ENCODE measurements at places on chromosomes 6 and 20. TPM values are rescaled to one million over a fixed set of nuclear protein-coding genes. Genes with fewer than 3 reads are reported as not detected.

Gene RAB22A
- 10.6 TPM for total RNA-seq

Gene GNMT
- not detected for total RNA-seq

Gene PET117
- 17.4 TPM for total RNA-seq

Gene SPDEF
- 0.07 TPM for total RNA-seq

Gene IMPG1
- not detected for total RNA-seq

Gene ARMH2
- not detected for total RNA-seq

Gene SSTR4
- not detected for total RNA-seq

Gene PTGIS
- total RNA-seq: not detected

Gene C6orf141
- total RNA-seq: 11.6 TPM

Gene BRPF3
- 7.1 TPM for total RNA-seq

Gene CPNE5
- 0.58 TPM for total RNA-seq

Gene PLAGL1
- total RNA-seq: 22.1 TPM

Gene DZANK1
- total RNA-seq: 1.4 TPM

Gene GSTA4
- 12.1 TPM for total RNA-seq

Gene NHSL1
- total RNA-seq: 4.0 TPM

Gene CST2
- not detected for total RNA-seq

Gene GSTA1
- total RNA-seq: not detected

Gene CST4
- not detected for total RNA-seq

Gene PNPLA1
- total RNA-seq: not detected

- DNase-seq: no peak
These were observed 1209.7 kb upstream of the GJE1 start for GRCh38 chr6:140923048-140923447.

DNA sequence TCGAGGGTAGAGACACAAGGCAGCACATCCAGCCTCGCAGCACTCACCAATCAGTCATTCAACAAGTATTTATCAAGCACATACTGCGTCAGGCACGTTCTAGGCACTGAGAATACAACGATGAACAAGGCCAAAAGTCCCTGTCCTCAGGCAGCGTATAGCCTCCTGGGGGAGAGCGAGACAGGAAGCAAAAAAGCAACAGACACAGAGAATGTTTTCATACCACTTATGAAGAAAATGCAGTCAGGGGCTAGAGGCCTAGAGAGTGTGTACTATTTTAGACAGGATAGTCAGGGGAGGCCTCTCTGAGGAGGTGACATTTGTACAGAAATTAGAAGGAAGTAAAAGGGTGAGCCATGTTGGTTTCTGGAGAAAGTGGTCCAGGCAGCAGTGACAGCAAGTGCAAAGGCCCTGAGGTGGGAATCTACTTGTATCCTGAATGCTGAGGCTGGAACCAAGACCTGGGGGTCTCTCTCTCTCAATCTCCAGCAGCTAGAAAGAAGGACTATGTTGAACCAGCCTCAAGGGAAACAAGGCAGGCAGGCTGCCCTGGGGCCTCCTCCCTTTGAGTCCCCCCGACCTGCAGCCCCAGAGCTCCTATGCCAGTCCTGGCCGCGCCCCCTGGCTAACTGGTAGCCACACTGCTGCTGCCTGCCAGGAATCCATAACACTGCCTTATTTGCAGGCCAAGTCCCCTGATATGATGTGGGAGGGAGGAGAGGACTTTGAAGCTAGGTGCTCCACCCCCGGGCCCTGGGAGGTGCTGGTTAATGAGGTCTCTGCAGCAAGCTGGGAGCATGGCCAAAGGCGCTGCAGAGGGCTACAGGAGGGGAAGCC is 151.2 kb downstream of the GRM4 start:
- no peak for DNase-seq

DNA sequence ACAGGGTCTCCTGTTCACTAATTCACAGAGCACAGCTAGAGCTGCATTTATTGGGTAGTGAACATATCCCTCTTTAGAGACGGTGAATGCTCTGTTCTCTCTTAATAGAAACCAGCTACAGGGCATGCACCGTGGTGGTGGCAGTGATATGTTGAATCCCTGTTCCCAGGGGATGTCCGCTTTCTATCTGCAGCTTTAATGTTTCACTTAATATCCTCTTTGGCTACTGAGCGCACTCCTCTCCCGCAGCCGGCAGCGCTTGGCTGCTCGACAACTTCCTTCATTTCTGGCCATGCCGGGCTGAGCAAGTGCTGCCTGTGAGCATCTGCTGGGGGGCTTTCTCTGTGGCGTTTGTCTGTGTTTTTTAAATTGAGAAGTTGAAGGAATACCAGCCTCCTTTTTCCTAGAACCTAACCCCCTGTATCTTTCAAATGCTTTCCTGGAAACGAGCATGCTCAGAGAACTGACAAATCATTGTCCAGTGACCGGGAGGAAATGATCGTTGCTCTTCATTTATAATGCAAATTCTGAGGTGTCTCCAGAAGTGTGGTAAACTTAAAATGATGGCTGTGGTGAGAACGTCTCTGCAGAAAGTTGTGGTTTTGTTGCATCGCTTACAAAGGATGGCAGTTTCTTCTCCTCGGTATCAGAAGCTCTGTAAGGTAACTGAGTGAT is 297.9 kb downstream of the UTRN start:
- no peak for DNase-seq

- no peak for DNase-seq
These were observed 84.8 kb downstream of the TRERF1 start for GRCh38 chr6:42366999-42367352.

DNA sequence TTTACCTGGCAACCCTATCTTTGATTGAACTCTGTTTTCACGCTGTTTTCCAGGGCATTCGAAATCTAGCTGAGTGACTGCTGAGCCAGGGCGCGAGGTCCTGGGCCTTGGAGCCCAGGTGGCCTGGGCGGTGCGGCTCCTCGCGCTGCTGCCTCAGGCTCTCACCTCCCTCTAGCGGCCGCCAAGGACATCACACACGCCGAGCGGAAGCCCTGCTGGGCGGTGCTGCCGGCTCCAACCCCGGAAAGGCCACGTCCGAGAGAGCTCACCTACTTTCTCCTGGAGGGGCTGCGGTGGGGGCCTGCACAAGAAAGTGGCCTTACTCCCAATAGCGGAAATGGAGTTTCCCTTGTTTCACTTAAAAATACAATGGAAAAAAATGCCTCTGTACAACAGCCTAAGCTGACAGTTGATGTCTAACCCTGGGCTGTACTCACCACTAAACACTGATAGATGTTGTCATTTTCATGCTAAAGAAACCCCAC is 77.7 kb downstream of the ELOVL4 start:
- no peak for DNase-seq

GRCh38 chr6:148735989-148736388 is 10.8 kb upstream of the UST start:
- no peak for DNase-seq

DNA sequence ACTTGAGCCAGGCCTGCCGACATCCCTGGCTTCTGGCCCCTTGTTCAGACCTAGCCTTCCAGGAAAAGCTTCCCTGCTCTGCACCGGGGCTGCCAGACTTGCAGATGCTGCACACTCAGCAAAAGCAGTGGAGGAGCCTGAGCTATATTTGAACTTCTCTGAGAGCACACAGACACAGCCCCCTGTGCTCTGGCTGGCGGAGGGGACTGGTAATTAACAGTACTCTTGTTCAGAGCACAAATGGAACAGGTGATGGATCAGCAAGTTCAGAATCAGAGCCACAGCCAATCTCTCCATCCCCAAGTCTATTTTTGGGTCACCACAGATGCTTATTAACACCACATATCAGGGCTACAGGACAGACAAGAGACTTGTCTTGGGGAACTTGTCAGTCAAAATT is 27.6 kb upstream of the RIMS4 start:
- DNase-seq: no peak

DNA sequence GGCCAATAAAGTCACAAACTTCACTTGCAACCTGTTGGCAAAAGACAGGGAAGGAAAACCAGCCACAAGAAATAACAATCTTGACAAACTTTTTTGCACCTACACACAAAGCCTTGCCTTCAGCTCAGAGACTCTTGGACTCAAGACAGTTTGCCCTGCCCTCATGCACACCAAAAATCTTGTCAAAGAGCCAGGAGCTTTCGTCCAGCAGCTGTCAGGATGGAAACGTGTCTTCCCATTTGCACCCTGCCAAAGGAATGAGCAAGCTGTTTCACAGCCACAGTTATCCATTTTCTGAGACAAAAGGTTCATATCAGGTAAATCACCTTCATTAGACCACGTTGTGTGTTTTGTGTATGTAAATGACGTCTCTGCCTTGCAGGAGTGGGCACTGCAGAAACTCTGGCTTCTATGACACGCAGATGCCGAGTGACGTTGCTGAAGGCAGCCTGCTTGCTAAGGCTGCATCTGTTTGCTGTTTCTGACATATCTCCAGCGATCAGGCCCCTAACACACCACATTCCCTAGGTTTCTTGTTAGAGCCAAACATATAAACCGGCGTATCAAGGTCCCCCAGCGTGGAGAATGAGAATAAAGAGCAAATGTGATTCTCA is 193.4 kb downstream of the SYNDIG1 start:
- DNase-seq: no peak

DNA sequence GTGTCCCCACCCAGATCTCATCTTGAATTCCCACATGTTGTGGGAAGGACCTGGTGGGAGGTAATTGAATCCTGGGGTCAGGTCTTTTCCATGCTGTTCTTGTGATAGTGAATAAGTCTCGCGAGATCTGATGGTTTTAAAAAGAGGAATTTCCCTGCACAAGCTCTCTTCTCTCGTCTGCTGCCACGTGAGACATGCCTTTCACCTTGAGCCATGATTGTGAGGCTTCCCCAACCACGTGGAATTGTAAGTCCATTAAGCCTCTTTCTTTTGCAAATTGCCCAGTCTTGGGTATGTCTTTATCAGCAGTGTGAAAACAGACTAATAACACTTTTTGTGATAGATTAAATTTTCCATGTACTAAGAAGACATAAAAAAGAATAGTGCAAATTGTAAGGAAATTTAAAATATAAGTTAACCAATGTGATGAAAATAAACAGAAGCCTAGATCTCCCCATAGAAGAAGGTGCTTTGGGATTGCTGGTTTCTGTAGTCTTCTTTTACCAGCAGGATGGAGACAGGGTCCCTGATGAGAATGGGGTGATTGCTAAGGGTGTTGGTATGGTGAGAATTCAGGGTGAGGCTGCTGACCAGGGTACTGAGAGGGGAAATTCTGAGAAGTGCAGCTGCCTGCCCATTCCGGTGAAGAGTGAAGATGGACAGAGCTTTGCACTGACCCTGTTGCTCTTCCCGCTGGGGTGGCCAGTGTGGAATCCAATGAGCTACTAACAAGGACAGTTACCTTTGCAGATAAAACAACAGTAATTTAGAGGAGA is 50.7 kb downstream of the BMP2 start:
- DNase-seq: no peak

DNA sequence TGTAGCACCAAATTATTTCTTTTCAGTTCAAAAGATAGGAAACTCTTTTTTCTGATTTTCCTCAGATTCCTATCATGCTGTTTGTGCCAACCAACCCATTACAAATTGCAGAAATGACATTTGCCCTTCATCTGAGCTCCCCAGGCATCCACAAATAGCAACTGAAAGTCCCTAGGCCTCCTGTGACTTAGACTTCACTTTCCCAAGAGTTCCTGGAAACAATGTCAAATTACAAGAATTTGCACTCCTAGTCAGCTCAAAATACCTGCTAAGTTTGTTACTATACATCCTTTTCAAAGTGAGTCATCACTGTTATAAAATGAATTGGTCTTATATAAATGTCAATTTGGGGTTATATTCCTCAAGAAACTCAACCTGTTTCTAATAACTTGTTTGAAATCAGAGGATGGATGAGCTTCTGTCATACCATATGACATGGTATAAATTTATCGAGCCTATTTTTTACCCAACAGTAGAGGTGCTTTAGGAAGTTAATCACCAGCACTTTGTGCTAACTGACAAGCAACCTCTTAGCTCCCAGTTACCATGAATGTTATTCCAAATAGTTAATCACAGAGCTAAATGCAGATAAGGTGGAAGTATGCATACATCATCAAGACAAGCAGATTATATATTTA is 256.5 kb downstream of the HACE1 start:
- DNase-seq: no peak

DNA sequence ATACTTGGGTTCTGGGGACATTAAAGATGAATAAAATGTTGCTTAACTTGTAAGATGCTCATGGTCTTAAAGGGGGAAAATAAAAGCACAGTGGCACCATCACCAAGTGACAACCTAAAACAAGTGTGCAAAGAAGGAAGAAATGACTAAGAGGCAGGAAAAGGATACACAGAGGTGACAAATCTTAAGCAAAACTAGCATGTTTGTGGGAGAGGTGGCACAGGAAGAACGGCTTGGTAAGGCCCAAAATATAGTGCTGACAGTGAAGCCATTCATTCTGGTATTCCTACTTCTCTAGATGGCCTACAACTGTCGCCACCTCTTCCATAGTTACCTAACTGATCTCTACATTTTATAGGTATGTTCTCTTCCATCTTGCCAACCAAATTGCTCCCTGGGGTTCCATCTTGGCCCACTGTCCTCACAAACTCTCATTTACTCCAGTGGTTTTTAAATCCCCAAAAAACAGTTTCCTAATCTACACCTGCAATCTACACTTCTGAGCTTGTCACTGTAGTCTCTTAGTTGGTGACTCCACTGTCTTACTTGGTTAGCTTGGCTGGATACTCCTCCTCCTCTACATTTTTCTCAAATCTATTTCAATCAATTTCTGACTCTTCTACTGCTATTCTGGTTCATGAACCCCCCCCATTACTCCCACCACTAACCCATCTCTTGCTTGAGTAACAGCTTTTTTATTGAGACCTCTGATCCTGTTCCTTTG is 33.5 kb downstream of the FAM8A1 start:
- no peak for DNase-seq

DNA sequence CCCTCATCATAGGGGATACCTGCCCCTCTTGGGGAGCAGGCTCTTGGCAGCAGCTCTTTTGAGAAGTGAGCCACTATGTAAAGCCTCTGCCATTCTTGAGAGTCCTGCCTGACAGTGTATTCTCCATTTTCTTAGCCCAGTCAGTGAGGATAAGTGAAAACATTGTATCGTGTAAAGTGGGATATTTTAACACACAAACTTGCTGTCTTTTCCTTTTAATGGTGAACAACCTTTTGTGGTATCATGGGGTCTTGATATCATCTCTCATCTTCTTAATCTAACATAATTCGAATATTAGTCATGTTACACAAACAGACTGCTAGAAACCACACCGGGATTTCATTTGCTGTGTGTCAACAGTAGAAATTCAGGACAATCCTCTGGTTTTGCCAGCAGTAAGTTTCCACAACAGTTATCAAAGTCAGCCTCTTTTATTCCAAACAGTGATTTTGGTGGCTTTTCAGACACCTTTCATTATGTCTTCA is 136.2 kb downstream of the HIVEP1 start:
- no peak for DNase-seq

- DNase-seq: no peak
These were observed 256.5 kb downstream of the FARS2 start for GRCh38 chr6:5517796-5518195.

DNA sequence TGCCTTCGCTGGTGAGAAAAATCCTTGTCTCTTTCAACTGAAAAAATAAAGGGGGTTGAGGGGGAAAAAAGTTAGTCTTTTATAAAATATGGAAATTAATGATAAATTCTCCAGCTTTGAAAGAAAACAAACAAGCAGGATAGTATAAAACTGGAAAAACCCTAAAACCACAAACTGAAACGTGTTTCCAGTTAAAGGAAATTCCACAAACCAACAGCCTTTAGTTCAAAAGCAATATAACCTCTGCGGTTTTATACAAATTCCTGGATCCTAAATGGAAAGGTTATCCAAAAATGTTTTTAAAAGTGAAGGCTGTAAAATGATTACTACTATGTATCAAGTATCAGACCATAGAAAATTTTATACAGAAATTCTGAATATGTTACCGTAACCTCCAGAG is 55.6 kb downstream of the BMP5 start:
- DNase-seq: no peak

GRCh38 chr20:35732644-35732982 is 9.4 kb downstream of the RBM39 start:
- no peak for DNase-seq
